ENCODE measurements at places on chromosomes 5 and 9. TPM values are rescaled to one million over a fixed set of nuclear protein-coding genes. Genes with fewer than 3 reads are reported as not detected.
A peak's percentile ranks its signal among the peaks of the same experiment; 100 is the strongest.

DNA sequence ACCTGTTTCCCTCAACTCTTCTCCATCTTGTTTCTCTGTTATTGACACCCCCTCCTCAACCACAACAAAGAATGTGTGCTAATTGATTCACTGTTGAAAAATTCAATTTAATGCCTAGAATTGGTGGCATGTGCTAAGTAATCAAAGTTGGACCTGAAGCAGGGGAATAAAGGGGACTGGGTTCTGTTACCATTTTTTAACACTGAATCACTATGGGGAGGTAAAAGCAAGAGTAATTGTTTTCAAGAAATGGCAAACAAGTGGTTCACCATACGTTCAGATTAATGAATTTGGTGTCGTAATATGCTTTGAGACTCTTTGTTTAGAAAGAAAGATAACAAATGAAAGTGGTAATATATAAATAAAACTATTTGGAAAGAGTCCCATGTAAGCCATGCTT lies 17.0 kb upstream of the SSBP2 start:
- peak; percentile 68 for DNase-seq

- no peak for DNase-seq
Measured at GRCh38 chr9:108674766-108675530, 180.8 kb downstream of the ACTL7B start.

- DNase-seq, result peak; percentile 60
Measured at GRCh38 chr5:115459855-115460341, 84.7 kb downstream of the FEM1C start.

GRCh38 chr5:146340260-146341081 lies 1.8 kb downstream of the POU4F3 start:
- DNase-seq, result peak; percentile 68

- no peak for DNase-seq
Measured at GRCh38 chr9:137972355-137972987, 94.9 kb downstream of the CACNA1B start.

DNA sequence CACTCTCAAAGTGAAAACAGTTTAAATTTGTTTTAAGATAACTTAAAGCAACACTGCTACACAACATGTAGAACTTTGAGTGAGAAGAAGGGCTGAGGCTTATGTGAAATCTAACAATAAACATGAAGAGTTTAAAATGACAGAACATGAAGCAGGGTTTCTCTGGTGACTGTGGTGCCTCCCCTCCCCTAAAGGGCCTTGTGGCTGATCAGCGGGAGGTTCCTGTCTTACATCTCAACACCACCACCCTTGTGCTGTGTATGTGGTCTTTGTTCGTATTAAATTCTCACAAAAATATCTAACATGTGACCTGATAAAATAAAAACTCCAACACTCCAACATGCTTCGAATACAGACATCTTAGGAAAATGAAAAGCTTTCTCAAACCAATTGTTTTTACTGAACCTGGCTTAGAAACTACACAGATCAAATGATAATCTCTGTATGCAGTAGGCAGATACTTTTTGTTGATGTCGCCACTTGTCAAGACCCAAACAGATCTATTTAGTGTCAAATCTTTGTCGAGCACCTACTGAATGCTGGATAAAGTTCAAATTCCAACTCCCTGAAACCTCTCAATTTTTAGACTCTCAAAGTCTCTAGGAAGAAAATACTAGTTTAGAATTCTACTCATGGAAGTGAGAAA lies 9.9 kb upstream of the IQGAP2 start:
- DNase-seq, result no peak

DNA sequence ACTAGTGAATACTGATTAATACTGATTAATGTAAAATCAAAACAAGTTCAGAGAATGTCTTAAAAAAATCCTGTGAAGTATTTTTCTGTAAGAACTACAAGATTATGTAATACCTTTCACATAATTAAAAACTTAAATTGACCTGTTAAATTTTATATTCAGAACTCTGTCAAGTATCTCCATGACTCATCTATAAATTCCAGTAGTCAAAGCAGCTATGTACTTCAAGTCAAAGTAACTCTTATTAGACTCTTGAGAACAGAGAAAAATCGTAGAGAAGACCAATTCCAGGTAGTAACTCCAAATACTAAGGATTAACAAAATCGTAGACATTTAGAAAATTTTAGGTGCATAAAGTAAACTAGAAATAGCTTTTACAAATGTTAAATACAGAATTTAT lies 77.1 kb downstream of the HOMER1 start:
- DNase-seq, result peak; percentile 8

The PCA3 gene
- total RNA-seq, result not detected

DNA sequence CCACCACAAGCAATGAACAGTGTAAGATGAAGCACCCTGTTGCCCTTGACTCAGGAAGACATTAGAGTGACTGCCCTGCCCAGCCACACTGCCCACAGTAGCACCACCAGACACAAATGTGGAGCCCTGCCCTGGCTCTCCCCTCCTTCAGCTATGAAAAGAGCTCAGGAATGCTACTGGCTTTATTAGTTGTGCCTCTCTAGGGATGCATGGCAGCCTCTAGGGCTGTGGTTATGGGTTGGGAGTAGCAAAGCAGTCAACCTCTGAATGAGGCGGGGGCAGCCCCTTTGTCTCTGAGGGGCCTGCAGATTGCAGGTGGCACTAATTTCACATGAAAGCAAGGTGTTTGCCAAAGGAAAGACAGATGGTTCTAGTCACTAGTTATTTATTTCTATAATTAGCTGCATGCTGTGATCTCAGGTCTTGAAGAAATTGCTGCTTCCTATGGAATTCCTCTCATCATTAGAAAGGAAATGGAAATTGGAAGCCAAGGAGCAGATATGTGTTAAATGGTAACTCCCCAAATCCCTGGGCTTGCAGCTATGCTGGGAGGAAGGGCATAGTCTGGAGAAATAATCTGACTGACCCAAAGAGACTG lies 259.4 kb downstream of the TLR4 start:
- DNase-seq, result no peak

The PCDHGA3 gene
- total RNA-seq, result 1.5 TPM

DNA sequence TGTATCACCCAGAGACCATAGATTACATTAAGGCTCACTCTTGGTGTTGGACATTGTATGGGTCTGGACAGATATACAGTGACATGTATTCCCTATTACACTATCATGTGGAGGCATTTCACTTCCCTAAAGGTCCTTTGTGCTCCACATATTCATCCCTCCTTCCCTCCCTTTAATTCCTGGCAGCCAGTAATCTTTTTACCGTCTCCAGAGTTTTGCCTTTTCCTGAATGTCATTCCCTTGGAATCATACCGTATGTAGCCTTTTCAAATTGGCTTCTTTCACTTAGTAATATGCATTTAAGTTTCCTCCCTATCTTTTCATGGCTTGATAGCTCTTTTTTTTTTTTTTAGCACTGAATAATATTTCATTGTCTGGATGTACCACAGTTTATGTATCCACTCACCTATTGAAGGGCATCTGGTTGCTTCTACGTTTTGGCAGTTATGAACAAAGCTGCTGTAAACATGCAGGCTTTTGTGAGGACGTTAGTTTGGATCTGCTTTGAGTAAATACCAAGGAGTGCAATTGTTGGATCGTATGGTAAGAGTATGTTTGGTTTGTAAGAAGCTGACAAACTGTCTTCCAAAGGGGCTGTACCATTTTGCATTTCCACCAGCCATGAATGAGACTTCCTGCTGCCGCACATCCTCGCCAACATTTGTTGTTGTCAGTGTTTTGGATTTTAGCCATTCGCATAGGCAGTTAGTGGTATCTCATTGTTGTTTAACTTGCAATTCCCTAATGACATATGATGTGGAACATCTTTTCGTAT lies 122.1 kb upstream of the SMIM23 start:
- DNase-seq, result no peak

- DNase-seq, result no peak
Measured at GRCh38 chr5:55624841-55625588, 87.1 kb downstream of the SLC38A9 start.

DNA sequence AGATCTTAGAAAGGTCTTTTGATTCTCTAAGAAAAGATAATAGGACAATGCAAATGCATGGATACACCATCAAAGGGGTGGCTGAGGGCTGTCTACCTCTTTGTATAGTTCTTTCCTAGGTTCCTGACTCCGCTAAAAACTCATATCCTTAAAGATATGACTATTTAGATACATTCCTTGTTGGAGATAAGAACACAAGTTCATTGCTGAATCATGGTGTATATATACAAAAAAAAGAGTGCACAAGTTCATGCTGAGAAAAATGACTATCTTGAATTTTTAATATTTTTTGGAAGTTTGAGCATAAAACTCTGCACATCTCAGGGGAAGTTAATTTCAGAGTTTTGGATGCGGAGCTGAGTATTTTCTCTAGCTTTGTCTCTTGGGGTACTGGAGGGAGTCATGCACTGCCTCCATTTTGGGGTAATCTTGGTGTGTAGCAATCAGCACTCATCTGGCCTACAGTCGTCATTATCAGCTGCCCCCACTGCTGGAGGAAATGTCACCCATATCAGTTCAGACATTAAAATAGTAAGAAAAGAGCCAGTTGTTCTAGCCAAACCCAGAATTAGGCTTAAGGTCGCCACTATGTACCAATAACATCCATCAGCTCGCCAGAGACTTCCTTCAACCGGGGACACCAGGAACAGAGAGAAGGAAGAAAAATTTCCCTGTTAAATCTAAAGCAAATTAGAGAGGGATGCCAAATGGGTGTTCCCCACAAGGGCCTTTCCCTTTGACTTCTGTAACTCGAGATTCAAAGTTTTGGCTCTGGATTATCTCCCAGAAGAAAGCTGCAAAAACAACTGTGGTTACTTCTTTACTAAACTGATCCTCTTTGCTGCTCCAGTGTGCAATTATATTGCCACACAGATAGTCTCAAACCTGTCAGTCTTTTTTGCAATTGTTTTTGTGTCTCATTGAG lies 49.0 kb downstream of the PTTG1 start:
- DNase-seq, result peak; percentile 68

DNA sequence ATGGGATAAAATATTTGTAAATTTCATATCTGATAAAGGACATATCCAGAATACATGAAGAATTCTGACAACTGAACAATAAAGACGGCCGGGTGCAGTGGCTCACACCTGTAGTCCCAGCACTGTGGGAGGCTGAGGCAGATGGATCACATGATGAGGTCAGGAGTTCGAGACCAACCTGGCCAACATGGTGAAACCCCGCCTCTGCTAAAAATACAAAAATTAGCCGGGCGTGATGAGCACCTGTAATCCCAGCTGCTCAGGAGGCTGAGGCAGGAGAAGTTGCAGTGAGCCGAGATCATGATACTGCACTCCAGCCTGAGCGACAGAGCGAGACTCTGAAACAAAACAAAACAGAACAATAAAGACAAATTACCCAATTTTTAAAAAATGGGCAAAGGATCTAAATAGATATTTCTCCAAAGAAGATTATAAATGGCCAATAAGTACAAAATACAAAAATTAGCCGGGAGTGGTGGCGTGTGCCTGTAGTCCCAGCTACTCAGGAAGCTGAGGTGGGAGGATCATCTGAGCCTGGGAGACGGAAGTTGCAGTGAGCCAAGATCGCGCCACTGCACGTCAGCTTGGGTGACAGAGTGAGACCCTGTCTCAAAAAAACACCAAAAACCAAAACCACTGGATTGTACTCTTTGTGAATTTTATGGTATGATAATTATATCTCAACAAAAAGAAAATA lies 9.6 kb upstream of the NSD1 start:
- no peak for DNase-seq

- peak; percentile 47 for DNase-seq
Measured at GRCh38 chr9:5817862-5818261, 15.1 kb downstream of the ERMP1 start.

The CDKN2B-AS1 gene
- 7.6 TPM for total RNA-seq

GRCh38 chr9:37542895-37543294 lies 33.3 kb downstream of the FBXO10 start:
- DNase-seq, result no peak

The C5orf52 gene
- not detected for total RNA-seq

DNA sequence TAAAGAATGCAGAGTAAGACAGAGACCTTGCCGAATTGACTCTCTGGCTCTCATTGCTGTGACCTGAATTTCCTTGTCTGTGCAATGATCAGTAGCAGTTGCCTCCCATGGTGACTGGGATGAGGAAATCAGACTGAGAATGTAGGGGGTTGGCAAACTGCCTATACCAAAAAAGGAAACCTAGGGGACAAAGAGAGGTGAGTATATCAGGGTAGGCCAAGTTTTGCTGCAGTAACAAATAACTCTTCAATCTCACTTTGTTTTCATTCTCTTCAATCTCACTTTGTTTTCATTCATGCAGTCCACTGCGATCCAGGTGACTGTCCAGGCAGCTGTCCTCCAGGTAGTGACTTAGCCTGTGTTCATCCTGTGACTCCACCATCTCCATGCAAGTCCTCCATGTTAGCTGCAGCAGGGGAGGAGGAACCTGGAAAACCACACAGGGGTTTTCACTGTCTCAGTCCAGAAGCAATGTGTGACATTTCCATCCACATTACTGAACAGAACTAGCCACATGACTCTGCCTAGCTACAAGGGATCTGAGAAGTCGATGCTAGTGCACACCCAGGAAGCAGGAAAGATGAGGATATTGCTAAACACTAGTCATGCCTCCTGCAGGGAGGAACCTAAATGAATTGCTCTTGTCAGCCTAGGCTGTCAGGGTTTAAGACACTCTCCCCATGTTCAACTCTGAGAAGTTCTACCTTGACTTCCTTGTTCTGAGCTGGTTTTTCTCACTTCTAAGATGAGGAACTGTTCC lies 26.0 kb downstream of the TMEM174 start:
- DNase-seq, result no peak

The HTR4 gene
- not detected for total RNA-seq

- no peak for DNase-seq
Measured at GRCh38 chr5:159430361-159431012, 100.2 kb upstream of the IL12B start.

GRCh38 chr5:139644001-139644456 lies 4.1 kb upstream of the CXXC5 start:
- DNase-seq, result no peak

DNA sequence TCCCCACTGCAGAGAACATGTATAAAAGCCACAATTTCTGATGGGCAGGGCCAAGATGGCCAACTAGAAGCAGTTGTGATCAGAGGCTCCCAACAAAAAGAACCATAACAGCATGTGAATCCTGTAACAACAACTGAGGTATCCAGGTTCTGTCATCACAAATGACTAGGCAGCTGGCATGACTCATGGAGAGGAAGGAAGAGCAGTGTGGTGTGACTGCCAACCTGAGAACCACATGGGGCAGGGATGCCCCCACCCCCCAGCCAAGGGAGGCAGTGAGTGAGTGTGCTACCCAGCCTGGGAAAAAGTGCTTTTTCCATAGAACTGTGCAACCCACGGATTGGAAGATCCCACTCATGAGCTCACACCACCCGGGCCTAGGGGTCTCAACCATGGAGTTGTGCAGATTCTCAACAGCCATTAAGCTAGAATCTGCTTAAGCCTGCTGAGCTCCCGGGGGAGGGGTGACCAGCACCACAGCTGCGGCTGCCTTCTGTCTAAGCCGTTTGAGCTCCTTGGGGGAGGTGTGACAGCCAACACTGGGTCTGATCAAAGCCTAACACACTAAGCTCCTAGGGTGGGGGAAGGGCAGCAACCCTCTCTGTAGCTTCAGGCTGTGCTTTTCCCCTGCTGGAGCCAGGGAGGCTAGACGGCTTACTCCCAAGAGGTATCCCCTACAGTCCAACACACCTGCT lies 80.1 kb upstream of the DMAC1 start:
- no peak for DNase-seq

The LMNB1 gene
- total RNA-seq, result 11.6 TPM
